ENCODE measurements at places on chromosomes 13 and 19.

DNA sequence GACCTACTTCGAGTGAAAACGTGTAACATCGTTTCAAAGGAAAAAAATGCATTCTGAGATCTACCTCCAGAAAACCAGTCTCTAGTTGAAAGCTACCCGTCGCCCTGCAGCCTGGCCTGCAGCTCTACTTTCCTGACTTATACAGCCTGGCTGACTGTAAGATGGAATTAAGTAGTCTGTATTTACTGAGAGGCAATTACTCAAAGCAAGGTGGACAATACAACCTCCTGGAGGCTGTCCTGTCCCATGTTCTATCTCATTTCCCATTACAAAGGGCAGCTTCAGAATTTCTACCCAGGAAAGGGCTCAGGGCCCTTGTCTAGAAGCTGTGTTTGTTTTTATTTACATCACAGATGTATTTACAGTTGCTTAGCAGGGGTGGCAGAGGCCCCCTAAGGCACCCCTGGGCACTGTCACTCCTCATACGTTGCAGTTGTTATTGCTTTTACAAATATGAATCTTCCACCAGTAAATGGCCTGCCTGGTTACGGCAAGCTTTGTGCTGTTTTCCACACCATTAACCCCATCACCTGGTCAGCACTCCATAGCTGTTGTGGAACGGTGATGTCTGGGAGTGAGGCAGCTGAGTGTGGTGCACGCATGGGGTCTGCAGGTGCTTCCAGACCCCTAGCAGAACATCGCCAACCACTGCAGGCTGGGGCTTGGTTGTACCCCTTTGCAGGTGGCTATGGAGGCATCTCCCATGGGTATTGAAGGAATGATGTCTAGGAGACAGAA, 46.3 kb upstream of the MTIF3 start:
- DNase-seq, result no peak

- no peak for DNase-seq
These were observed 792 bp downstream of the RETN start for GRCh38 chr19:7669641-7670040.

DNA sequence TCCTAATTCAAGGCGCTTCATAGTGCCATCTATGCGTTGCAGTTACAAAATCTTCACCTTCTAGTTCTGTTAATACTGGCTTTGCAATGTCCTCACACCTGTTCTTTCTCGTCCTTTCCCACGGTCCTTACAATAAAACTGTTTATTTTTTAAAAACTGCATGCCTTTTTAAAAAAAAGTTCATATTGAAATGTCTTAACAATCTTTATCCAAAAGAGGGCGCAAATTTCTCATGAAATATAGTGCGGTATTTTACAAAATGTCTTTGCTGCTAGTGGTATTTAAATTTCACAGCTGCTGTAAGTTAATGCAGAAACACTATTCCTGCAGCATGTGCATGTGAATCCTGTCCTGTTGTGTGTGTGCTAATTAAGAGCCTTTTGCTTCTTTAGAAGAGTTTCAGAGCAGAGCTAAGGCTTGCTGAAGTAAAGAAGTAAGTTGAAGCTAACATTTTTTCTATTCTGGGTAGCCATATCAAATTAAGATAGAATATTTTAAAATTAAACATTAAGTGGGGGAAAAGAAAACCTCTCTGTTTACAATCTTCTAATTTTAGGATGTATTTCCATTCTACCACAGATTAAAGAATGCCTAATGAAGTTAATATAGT, 15.8 kb upstream of the CLDN10 start:
- DNase-seq, result no peak

DNA sequence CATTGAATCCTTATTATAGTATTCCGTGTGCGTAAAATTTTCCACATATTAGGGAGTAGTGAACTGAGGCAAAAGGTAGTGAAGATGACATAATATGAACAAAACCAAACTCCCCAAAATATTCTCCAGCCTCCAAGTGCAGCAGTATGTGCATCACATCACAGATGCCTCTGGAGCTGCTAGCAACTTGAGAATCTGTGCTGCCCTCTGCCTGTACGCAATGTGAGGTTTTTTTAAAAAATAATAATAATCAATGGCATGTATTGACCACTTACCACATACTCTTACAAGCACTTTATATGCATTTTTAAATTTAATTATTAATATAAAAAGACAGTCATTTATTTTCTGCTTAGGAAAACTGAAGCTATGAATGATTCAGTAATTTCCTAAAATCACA, 583.0 kb upstream of the SPRY2 start:
- no peak for DNase-seq

DNA sequence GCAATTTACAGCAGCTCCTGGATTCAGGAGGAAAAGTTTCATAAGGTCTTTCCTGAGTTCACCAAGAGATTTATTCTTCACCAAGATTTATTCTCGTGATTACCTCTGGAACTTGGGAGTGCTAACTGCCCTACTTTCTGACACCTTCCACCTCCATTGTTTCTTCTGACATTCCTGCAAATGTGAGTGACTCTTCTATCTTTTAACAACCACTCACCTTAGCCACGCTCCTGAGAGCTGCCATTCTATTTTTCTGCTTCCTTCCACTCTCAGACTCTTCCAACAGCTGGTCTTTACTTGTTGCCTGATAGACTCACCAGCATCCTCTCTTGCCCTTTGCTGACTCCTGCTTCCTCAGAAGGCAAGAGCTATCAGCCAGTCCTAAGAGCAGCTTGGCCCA, 11.5 kb upstream of the CBY2 start:
- no peak for DNase-seq

- DNase-seq, result no peak
These were observed 1705.0 kb downstream of the OLFM4 start for GRCh38 chr13:54733639-54734038.

DNA sequence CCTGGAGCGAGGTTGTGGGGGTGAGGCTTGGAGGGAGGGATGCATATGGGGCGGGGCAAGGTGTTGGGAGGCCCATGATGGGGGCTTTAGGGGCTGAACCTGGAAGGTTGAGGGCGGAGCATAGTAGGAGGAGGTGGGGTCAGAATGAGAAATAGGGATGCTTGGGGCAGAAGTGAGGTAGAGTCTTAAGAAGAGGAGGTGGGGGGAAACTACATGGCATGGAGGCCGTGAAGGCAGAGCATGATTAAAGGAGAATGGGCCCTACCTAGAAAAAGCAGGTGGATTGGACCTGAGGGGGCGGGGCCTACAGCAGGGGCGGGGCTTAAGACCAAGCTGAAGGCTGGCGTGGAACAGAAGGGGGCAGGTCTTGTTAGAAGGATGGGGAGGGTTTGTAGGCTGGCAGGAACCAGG, 799 bp downstream of the NR1H2 start:
- DNase-seq, result no peak

- no peak for DNase-seq
These were observed 19.2 kb upstream of the ZNF331 start for GRCh38 chr19:53518716-53519115.

DNA sequence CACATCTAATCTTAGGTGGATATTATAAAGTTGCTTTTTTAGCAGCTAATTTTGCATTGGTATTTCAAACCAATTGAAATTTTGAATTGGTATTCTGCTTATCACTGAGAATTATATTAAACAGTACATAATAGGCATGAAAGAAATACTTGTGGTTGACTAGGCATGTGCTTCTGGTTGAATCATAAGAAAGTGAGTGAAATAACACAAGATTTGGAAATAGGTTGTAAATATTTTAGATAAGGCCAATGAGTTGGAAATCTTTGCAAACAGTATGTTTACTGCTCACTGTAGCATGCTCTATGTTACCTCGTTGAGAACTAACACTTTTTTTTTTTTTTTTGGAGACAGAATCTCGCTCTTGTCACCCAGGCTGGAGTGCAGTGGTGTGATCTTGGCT, 66.8 kb upstream of the RFC3 start:
- no peak for DNase-seq

DNA sequence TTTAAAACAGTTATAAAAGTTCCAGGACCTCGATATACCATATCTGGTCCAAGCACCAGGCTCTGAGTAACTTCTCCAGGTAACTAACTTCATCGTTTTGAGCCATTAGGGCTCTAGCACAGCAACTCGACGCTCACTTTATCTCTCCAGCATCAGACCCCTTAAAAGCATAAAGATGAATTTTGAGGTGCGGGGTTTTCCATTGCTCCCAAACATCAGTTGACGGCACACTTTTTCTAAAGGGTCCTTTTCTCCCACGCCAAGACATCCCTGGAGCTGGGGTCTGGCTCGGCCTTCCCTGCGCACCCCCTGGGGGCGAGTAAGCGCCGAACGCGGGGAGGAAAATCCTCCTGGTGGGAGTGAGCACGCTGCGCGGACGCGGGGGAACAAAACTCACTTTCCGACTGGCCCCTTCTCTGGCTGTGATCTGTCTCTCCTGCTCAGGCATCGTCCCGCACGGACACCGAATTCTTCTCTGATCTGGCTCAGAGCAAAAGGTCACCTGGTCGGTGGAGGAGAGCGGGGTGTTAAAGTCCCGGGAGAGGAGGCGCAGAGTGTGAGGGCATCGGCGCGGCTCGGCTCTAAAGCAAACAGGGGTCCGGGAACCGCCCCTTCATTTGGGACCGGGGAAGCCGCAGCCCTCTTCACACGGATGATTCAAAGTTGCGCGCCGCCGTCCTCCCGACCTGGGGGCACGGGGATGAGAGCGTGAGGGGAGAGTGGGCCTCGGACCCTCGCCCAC, at the start of gene ATP7B:
TSS of gene ATP7B (minus strand) at position 561 of the 742 bp plus-strand sequence. CDS start at position 448, 113 bp downstream.
- peak; percentile 25 for DNase-seq

- no peak for DNase-seq
These were observed 137.6 kb downstream of the FLT1 start for GRCh38 chr13:28357247-28357825.

DNA sequence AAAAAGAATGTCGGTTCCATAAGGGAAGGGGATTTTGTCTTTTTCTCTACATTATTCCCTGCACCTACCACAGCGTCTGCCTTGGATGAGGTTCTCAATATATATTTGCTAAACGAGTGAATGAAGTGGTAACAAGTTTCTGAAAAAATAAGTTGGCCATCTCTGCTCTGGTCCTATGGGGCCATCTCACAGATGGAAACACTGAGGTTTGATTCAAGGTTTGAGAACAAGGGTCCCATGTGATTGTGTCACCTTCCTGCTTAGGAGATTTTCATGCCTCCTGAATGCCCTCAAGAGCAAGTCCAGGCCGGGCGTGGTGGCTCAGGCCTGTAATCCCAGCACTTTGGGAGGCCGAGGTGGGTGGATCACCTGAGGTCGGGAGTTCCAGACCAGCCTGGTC, 3.2 kb downstream of the MYPOP start:
- no peak for DNase-seq

DNA sequence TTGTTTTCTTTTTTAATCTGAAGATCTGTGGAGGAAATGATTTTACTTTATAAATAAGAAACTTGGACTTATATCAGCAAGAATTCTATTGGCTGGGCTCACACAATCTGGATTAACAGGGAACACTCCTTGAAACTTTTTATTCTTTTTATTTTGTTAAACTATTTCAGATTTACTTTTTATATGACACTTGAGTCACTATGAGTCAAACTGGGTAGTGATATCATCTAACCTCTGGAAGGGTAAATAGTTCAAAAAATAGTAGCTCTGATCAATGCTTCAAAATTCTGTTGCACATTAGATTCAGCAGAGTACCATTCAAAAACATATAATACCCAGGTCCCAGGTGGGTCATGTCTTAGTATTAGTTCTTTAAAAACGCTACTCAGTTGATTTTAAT, 55.1 kb upstream of the NBEA start:
- no peak for DNase-seq

DNA sequence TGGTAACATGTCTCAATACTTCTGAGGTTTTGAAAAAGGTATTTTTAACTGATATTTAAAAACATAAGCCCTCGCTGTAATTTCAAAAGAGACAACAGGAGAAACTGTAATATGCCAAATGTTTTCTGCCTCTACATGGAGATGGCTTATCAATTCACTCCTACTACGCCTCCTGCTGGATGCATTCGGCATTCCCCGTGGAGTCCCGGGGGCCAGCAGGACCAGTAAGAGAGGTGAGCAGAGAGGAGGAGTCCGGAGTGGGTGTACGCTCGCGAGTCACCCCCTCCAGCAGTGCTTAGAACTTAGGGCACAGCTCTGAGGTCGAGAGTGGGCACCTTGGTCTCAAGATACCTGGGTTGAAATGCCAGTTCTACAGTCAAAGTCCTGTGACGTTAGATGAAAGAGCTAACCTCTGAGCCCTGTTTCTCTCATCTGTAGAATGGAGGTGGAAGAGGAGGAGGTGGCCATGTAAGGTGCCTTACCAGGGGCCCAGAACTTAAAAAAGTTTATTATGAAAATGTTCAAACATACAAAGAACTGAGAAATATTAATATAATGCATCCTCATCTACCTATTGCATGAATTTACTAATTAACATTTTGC, 110.2 kb downstream of the STK24 start:
- peak; percentile 44 for DNase-seq

GRCh38 chr13:45918597-45918996, 67.0 kb upstream of the SIAH3 start:
- no peak for DNase-seq

DNA sequence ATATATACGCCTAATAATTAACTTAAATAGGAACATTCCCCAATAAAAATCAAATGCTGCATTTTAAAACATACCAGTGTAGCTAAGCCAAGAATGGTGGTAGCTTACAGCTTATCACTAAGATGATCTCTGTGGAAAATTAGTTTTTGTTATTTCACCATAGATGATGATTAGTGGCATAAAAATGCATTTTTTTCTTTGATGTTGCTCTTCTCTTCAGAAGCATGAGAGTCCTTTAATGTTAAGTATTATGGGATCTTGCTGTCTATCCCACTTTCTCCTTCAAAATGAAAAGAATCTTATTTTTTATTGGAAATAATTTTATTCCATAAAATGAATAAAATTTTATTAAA, 731.0 kb downstream of the SLITRK1 start:
- DNase-seq, result no peak

DNA sequence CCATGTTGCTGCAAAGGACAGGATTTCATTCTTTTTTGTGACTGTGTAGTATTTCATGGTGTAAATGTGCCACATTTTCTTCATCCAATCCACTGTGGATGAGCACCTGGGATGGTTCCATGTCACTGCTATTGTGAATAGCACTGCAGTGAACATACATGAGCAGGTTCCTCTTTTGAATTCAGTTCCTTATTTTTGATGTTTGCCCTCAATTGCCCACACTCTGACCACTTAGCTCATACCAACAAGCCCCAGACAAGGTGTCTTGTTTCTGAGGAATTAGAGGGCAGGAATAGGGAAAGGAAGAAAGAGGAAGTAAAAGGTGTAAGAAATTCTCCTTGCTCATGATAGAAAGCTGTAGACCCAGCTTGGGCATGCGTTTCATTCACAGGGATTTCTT, 244.2 kb upstream of the ZNF507 start:
- no peak for DNase-seq

Measured in DND-41 (cell line).